ENCODE measurements at places on chromosomes 3 and 15.

DNA sequence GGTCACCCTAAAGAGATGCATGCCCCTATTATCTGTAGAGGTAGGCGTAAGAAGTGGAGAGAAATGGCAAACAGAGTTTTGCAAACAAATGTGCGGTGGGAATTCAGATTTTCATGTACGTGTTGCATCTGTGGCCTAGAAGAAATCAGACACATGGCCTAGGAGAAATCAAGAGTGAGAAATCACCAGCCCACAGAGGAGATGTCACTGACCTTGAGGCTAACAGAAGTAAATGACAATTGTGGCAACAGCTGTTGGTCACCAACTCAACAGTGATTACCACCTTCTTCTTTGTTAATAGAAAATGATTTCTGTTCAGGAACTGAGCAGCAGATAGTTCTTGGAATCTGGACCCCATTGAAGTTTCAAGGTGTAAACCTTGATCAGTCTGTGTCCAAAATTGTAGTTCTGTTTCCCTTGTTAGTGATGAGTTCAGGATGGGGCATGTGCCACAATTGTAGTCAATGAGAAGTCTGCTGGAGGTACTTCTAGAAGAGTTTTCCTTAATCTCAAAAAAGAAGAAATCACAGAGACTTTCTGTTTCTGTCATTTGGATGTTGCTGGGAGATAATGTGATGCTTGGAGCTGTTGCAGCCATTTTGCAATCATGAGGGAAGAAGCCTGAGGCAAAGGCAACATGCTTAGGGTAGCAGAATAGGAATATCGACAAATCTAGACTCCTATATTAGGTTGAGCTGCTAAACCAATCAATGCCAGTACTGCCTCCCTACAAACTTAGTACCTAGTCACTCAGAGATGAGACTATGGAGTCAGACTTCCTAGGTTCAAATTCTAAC is 34.3 kb upstream of the RFTN1 start:
- no peak for DNase-seq

GRCh38 chr15:31306426-31307269 is 20.0 kb upstream of the KLF13 start:
- DNase-seq, result no peak

- no peak for DNase-seq
Observed at GRCh38 chr3:186247821-186248814, 113.9 kb downstream of the DGKG start.

GRCh38 chr3:71815340-71816067 is 30.6 kb upstream of the PROK2 start:
- DNase-seq, result no peak

DNA sequence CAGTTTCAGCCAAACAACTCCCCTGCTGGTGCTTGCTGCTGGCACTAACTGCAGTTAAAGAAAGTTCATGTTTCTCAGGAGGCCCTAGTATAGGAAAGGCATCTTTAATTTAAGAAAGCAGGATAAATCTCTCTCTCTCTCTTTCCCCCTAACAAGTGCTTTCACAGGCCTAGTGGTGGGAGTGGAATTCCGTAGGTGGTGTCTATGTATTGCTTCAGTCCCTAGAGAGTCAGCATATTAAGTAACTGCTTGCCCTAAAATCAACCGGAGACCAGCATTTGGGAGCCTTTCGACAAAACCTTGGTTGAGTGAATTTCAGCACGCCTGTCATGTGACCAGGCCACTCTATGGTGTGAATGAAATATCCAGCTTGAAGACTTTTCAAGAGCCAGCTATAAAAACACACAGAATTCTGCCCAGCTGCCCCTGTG is 169.2 kb upstream of the TGFBR2 start:
- DNase-seq, result no peak

DNA sequence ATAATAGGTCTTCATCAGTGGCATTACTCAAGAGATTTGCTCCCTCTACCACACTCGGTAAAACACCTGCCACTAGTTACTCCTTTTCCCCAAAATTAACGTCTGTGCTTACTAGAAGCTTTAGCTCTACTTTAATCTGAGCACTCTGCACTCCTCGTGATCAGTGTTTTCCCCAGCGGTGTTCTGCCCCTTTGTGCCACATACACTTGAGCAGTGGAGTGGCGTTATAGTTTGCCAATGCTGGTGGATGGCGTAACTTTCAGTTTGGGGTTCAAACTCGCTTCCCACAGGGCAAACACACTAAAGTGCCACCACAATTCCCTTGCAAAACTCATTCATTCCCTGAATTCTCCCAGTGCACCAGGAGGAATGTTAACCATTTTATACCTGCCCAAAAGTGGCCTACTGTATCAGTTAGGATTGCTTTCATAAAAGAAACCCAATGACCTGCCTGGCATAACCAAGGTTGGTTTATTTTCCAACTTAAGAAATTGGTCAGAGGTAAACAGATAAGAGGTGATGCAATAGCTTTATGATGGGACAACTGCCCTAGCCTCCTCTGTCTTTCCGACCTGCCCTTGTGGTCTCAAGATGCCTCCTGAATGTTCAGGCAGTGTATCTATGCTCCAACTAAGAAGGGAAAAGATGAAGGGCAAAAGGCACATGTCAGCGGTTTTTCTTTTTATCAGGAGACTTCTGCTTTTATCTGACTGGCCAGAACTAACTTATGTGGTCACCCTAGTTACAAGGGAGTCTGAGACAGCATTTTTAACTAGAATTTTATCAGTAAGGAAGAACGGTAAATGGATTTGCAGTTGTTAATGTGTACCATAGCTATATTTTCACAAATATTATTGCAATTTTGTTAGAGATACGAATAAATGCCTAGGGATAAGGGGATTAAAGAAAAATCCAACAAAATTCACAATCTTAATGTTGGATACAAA is 83.9 kb downstream of the FSIP1 start:
- no peak for DNase-seq

DNA sequence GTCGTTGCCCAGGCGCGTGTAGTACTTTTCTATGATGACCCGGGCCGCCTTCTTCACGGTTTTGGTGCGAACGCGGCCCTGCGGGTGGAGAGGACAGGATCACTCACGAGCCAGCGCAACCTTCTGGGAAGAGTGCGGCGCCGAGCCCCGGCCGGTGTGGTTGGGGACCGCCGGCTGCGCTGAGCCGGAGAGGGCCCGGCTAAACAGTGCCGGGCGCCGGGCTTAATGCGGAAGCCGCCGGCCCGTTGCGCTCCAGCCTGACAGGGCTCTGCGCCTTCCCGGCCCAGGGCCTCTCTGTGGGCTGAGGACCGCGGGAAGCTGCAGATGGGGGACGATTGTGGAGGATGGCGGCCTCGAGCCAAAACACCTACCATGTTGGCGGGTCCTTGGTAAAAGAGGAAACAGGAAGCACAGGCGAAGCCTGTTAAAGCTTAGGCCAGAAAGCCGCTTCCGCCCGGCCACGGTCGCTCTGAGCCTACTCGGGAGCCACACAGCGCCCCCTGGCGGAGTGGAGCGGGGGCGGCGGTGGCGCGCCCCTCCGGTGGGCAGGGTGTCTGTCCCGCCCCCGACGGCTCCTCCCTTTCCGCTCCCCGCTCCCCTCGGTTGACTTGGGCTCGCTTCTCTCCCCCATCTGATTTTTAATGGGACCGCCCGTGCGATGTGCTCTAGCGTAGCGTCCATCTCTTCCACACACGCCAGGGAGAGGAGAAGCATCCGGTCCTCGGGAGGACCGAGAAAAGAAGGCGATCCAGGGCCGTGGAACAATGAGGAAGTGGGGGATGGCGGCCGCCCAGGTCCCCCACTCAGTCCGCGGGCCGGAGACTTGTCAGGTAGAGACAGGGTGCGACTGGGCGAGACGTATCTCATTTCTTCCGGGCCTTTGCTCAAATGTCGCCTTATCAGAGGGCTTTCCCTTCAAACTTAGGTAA is at the start of gene RPS17:
Gene RPS17 (minus strand): TSS at position 403 of the 929 bp plus-strand sequence. CDS start 29 bp downstream, at position 374.
- DNase-seq, result peak; percentile 98

GRCh38 chr3:172132159-172132586 is 92.8 kb downstream of the FNDC3B start:
- DNase-seq, result no peak

- peak; percentile 37 for DNase-seq
Observed at GRCh38 chr15:42273900-42274701, 868 bp upstream of the TMEM87A start.

DNA sequence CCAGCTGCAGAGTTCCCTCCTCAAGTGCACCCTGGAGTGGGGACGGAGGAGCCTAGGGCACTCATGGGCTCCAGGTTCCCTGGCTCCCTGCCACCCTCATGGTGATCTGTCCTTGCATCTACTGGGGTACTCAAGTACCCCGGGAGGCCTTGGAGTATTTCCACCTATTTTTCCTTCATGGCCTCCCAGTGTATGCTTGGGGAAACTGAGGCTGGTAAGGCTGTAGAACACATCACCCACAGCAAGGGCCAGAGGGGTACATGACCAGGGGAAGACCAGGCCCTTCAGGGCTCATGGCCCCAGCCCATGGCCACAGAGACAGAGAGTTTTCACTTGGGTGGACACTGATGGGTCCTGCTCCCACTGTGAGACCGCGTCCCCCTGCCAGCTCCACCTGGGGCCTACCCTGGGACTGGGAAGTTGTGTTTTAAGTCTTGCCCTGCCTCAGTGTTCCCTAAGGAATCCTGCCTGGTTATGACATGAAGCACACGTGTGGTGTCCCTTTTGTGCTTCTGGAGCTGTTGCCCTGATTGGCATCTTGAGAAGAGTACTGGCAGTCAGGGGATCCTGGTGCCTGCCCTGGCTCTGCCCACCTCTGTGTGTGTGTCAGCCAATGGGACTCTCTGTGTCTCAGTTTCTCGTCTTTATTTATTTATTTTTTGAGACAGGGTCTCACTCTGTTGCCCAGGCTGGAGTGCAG is 132.8 kb downstream of the TJP1 start:
- DNase-seq, result no peak

DNA sequence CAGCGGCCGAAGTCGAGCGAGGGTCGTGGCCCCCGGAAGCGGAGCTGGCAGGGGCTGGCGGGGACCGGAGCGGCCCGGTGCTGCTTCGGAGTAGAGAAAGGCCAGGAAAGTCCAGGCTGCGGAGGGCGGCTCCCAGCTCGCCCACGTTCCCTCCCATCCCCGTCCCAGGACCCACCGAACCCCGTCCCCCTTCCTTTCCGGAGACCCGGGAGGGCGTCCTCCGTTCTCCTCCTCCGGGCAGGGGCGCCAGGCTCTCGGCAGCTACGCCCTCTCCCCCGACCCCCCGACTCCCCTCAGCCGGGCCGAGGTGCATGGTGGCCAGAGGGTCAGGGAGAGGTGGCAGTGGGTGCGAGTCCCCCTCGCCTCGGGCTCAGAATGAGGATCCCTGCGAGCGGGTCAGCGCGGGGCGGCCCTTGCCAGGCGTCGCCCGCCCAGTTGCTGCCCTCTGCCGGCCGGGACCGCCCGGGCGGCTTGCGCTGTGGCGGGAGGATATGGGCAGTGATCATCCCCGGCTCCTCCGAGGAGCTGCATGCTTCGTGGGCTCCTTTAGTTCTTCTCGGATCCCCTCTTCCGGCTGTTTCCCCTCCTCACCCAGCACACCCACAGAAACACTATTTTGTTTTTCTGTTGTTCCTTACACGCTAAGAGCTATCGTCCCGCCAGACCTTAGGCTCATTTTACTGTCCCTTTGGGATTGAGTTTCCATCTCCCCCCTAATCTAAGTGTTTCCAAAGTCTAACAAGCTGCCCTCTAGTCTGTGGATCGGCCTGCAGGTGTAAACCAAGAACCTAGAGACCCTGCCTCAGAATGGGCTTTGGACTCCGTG is 744 bp upstream of the ALDH1A2 start:
- peak; percentile 27 for DNase-seq

DNA sequence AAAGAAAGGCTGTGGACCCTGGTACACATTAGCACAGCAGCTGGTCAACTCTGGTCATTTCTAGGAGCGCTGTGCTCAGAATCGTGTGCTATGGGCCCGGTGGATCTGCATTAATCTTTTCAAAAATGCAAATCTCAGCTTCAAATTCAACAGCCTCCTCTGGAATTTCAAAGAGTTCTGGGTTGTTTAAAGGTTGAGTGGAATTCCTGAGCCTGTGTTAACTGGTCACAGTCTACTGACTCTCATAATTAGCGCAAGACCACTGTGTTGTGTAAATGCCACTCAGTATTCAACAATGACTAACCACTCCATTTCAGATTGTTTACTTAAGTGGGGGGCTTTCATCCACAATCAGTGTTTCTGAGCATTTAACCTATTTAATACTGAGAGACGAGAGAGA is 2.7 kb upstream of the ARNT2 start:
- DNase-seq, result no peak

DNA sequence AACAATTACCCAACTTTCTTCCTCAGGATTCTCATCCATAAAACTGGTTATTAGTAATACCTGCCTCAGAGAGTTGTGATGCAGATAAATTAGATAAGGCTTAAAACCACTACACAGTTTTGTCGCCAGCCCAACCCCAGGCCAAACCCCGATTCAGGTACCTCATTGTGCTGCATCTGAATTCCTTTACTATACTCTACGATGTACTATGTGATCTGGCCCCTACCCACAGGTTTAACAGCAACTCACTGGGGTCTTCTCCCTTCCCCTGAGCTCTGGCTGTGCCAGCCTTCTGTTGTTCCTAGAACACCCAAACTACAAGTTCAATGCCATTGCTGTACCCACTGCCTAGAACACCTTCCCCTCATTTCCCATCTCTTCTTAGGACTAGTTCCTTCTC is 64.6 kb downstream of the MYO5A start:
- no peak for DNase-seq

GRCh38 chr3:18837137-18837755 is 311.1 kb upstream of the KCNH8 start:
- no peak for DNase-seq

GRCh38 chr15:97517737-97518136 is 442.8 kb upstream of the ARRDC4 start:
- DNase-seq, result no peak

DNA sequence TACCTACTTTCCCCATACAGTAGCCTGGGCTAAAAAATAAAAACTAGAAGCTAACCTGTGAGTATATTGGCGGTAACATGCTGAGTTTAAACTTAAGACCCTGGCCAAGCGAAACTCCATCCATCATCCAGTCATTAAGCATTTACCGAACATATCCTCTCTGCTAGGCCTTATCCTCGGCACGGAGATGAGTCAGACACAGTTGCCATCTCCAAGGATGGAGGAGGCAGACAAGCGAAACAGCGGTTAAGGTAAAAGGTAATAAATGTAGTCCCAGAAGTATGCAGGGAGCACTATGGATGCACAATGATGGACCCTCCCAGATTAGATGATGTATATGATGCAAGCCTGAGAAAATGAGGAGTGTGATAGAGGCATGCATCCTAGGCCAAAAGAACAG is 143.6 kb downstream of the RYR3 start:
- DNase-seq, result no peak

DNA sequence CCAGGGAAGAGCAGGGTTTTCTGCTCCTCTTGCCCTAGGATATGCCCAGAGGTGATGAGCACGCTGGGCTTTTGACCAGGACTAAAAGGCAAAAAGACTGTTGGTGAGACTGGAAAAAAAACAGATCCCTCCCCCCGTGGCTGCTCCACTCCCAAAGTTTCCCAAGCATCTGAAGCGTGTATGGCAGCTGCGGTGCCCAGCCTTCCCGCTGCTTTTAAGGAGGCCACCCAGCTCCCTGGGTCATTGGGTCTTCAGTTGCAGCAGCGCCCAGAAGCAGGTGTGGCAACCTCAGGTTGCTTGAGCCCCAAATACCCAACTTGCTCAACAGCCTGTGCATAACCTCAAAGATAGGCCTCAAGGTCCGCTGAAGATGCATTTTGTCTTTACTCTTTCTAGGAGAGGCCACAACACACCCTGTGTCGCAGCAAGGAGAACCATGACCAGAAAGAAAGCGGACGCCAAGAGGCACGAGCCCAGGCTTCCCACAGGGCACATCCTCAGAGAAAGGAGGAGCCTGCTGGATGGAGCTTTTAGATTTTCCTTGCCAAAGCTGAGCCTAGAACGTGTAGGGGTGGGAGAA is 2.0 kb downstream of the SRGAP3 start:
- no peak for DNase-seq

Measured in stimulated activated CD4-positive, alpha-beta T cell treated with anti-CD3 and anti-CD28 coated beads, Interleukin-1b, Interleukin-23, amount 100 ng/mL, for 1 hour (primary cell).